ENCODE measurements at places on chromosomes 11 and 22.

- no peak for DNase-seq
Measured at GRCh38 chr11:31375879-31376278, 6.2 kb downstream of the DNAJC24 start.

- DNase-seq, result no peak
Measured at GRCh38 chr11:44818110-44818509, 91.3 kb downstream of the TSPAN18 start.

- no peak for DNase-seq
Measured at GRCh38 chr11:1034456-1035295, 1.8 kb downstream of the MUC6 start.

DNA sequence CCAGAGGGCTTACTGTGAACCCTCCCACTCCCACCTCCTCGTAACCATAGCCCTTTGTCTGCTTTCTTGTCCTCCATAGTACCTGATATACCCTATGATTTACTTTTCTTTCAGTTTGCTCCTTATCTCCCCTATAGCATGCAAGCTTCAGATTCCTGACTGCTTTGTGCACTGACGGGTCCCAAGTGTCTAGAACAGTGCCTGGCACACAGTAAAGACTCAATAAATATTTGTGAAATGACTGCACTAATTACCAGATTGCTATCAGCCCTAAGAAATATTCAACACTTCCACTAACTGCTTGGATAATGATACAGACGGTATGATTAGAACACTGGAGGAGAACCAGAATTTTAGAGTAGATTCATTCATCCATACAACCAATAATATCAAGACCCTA, 33.0 kb downstream of the ISX start:
- peak; percentile 81 for DNase-seq

DNA sequence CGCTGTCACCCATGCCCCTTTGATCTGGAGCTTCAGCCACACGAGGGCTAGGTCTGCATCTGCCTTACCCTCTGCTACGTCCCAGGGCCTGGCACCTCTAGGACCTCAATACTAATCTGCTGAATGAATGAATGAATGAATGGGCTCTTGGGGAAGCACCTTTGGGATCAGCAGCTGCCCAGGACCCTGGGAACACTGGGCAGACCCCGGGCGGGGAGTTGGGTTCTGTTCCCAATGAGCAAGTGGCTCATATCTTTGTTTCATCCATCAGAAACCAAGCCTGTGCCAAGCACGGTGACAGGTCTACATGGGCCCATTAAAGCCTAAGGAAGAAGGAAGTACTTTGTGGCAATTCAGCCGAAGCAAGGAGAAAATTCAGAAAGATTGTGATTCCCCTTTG, 41.5 kb upstream of the SHISAL1 start:
- no peak for DNase-seq

- DNase-seq, result no peak
Measured at GRCh38 chr11:33387996-33388395, 130.8 kb downstream of the HIPK3 start.

GRCh38 chr22:26197425-26197824, 28.2 kb downstream of the SEZ6L start:
- DNase-seq, result no peak

- DNase-seq, result no peak
Measured at GRCh38 chr11:21675049-21675616, 517.8 kb upstream of the ANO5 start.

DNA sequence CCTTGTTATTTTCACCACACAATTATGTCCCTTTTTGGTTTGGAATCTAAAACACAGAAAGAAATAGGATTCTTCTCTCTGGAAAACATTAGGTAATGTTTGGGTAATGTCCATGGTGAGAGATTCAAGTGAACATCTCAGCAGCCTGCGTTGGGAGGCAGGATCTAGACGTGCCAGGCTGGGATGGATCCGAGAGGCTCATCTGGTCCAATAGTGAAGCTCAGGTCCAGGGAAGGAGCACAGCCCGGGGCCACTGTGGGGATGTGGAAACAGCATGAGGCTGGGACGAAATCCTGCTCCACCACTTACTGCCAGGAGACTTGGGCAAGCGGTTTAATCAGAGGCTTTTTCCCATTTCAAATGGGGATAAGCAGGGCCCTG, 109.9 kb downstream of the CSNK2A3 start:
- DNase-seq, result no peak

DNA sequence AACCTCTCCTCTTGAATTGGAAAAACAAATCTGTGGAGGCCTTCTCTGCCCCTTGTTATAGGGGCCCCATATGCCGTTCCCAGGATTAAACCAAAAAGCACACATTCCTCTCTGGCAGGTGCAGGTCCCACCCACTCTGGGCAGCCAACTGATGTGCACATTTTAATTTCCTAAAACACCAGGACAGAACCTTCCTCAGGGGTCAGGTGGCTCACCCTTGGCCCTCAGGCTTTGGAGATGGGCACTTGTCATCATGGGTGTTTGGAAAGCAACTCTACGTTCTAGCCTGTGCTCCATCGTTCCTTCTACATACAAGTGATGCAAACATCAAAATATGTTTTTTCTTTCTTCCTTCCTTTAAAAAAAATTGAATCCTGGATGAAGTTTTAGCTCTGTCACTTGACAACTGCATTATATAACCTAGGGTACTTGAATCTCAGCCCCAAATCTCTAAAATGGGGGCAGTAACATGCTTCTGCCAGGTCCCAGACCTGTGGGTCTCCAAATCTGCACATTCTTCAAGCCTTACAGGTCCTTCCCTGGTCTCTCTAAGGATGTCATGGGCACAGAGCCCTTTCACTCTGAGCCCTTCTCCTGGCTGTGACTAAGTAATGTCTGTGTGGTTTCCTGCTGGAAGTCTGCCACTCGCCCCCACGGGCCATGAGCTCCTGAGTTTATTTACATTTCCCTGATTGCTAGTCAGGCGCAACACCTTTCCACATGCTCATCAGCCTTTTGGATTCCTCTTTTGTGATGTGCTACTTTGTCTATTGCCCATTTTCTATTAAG, 43.8 kb downstream of the KCNQ1OT1 start:
- DNase-seq, result no peak

DNA sequence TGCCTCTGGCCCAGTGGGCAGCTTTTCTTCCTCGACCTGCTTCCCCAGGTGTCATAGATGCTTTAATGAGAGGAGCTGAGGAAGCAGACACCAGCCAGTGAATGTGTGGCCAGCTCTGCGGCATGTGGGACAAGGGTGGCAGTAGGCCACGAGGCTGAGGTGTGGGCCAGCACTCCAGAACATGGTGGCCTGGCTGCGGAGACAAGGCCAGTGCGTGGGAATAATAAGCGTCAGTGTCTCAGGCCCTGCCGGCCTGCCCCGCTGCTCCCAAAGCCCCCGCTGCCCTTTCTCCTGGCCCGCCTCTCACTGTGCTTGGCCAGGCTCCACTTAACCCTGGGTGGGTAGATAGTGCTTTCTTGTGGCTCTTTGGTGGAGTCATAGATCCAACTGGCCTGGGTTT, 2.1 kb downstream of the MAPK8IP1 start:
- no peak for DNase-seq

GRCh38 chr11:11450744-11451362, 97.8 kb upstream of the CSNK2A3 start:
- peak; percentile 22 for DNase-seq

DNA sequence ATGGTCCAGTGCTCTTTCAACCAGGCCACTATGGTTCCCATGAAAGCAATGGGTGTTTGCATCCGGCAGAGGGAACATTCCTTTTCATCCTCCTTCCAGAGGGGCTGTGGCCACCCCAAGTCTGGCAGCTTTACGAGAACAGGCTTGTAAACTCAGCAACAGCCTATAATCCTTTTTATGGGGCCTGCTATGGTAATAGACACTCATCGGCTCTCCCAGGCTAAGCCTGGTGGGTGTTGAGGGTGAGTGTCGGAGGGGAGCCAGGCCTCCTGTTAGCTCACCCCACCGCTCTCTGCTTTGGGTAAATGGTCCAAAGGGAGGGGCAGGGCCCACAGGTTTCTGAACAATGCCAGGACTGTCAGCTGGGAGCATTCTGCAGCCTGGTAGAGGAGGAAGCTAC, 111.6 kb upstream of the CD82 start:
- DNase-seq, result no peak

- DNase-seq, result peak; percentile 54
Measured at GRCh38 chr22:30422481-30423300, 2.9 kb upstream of the MTFP1 start.

DNA sequence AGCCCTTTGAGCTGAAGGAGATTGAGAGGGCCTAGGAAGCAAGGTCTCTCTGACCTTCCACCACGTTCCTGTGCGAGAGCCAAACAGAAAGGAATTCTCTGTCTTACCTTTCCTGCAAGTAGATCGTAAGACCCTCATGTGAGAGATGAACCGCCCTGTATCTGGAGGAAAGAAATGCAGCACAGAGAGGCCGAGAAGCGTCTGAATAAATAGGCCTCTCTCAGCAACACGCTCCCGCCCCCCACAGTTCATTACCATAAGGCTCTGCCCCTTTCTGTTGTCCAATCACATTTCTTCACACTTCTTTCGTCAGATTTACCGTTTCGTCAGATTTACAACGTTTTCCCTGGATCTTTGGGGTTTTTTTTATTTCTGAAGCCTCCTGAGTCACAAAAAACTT, 90.3 kb downstream of the BLID start:
- DNase-seq, result no peak

- no peak for DNase-seq
Measured at GRCh38 chr11:64924910-64925284, 408 bp downstream of the PPP2R5B start.

- DNase-seq, result no peak
Measured at GRCh38 chr11:27945348-27945747, 162.6 kb downstream of the KIF18A start.

GRCh38 chr11:121059605-121060004, 35.7 kb downstream of the TBCEL start:
- no peak for DNase-seq

GRCh38 chr11:98053851-98054250, 966.9 kb upstream of the CNTN5 start:
- DNase-seq, result no peak

- no peak for DNase-seq
Measured at GRCh38 chr11:32434356-32435151, 785 bp downstream of the WT1 start.

DNA sequence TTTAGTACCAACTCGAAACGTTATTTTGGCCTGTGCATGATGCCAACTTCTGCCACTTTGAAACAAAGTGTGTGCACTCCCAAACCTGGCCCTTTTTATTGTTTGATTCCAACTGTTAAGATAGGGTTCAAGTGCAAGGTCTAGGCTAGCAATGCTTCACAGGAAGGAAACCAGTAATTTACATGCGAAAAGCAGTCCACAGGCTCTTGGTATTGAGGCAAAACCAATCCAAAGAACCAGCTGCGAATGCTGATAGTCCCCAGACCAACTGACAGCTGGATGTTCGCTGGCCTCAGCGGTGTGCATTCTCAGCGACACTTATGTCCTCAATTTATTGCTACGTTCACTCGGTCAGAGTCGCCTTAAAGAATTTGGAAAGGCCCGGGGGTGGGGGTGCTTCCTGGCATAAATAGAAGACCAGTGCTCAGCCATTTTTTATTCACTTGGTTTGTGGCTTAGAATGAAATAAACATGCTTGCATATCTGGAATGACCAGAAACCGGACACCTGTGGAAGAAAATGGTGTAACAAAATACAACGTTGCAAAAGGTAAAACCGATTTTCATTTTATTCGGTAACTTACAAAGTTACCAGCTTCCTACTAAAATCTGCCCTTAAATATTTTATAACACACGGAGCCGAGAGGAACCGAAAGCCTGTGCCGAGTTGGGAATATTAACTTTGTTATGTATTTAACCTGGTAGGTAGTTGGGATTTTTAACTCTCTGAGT, 1.6 kb downstream of the CPT1A start:
- DNase-seq, result peak; percentile 36

GRCh38 chr22:25182131-25183110, 17.2 kb upstream of the CRYBB3 start:
- DNase-seq, result no peak
